ENCODE measurements at places on chromosomes 12 and 14. TPM values are rescaled to one million over a fixed set of nuclear protein-coding genes. Genes with fewer than 3 reads are reported as not detected.

RERGL gene
- not detected for total RNA-seq

- DNase-seq = no peak
Measured at GRCh38 chr14:37591311-37591940, 3.6 kb downstream of the FOXA1 start.

DNA sequence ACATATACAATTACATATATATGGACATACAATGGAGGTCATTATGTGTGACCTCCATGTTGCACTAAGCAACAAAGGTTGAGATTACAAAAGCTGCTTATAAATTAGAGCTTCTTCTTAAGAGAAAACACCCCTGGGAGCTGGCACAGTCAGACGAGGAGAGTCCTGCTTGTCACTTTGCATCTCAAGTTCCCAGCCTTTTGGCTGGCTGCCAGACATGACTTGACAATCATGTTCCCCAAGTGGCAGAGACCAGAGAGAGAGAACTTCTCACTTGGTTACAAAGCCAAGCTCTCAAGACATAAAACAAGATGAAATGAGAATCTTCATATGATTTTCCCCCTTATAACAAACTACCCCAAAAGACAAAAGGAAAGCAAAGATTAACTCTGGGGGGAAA lies 8.5 kb upstream of the SYNJ2BP start:
- no peak for DNase-seq

DNA sequence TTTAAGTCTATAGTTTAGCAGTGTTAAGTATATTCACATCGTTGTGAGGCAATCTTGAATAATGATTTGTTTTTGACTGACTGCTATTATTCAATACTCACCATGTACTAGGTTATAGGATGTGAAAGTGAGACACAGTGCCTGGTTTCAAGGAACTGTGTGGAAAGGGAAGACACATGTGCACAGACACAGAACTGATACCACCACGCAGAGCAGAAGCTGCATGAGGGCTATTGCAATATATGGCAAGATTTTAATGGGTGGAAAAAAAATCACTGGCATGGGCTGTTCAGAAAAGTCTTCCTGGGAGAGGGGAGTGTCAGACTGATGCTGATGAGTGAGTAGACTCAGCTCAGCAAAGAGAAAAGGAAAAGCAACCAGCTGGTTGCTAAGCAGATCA lies 10.4 kb downstream of the SLC7A8 start:
- DNase-seq = no peak

- no peak for DNase-seq
Measured at GRCh38 chr12:32546272-32546671, 132.8 kb upstream of the DNM1L start.

DNA sequence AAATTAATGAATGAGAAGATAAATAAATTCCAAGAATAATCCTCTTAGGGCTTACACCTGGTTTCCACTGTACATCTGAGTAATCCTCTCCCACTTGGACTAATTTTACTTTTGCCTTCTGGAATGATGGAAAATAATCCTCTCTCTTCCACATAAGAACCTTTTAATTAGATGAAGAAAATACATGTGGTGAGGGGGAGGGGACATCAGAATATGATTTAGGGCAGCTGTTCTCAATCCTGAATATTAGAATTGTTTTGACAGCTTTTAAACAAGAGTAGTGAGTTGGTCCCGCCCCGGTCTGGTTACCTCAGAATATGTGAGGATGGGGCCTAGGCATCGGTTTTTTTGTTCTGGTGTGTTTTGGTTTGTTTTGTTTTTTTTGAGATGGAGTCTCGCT lies 51.5 kb downstream of the HECTD4 start:
- DNase-seq = no peak

- no peak for DNase-seq
Measured at GRCh38 chr14:102754370-102755262, 22.6 kb upstream of the TRAF3 start.
